ENCODE measurements at places on chromosomes 6 and 20.

DNA sequence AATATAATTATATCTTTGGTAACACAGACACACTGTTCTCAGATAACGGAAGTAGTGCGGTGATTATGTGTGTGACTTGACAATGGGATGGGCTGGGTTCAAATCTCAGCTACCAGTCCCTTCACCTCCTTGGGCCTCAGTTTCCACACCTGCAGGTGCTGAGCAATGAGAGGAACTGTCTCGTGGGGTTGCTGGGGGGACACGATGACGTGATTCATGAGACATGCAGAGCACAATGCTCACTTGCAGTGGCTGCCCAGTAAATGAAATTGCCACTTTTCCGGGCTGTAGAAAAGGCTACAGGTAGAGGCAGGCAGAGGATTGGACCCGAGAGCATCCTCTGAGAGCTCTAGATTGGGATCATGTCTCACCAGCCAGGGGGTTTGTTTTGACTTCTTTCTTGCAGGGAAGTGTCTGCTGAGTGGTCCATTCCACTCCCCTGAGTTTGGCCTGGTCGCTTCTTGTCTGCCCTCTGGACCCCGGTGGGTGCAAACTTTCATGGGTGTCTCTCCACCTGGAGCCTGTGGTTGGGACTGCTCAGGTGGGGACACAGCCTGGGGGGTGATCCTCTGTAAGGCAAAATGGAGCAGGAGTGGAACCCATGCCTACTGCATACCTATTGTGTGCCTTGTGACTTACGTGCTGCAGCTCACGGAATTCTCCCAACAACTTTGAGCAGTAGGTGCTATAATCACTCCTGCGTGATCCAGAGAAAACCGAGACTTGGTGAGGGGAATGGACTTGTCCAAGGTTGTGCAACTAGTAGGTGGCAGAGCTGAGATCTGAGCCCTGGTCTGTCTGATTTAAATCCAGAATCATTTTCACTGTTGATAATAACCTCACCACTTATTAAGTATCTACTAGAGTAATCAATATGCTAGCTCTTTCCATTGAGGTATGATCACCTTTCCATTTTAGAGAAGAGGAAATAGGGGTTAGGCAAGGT is 147.2 kb downstream of the CEBPB start:
- no peaks in the 10 kb centered on the region for H3K36me3 ChIP-seq
- H3K27me3 ChIP-seq, result no peaks in the 10 kb centered on the region
- H3K27ac ChIP-seq, result no peak overlapping the region
- no peak for DNase-seq
- no peak overlapping the region for H3K4me3 ChIP-seq
- peaks cover 7% of the 10 kb centered on the region for H3K4me1 ChIP-seq

- DNase-seq, result peak; percentile 83
- H3K27ac ChIP-seq, result peak overlapping the region; percentile 1
- H3K27me3 ChIP-seq, result no peaks in the 10 kb centered on the region
- no peaks in the 10 kb centered on the region for H3K36me3 ChIP-seq
- H3K4me3 ChIP-seq, result no peak overlapping the region
- H3K4me1 ChIP-seq, result peaks cover 11% of the 10 kb centered on the region
These were observed 6.6 kb downstream of the APOBEC2 start for GRCh38 chr6:41059556-41059955.

- no peaks in the 10 kb centered on the region for H3K27me3 ChIP-seq
- no peak overlapping the region for H3K4me3 ChIP-seq
- H3K27ac ChIP-seq, result no peak overlapping the region
- no peak for DNase-seq
- no peaks in the 10 kb centered on the region for H3K4me1 ChIP-seq
- no peaks in the 10 kb centered on the region for H3K36me3 ChIP-seq
These were observed 130.5 kb upstream of the CNR1 start for GRCh38 chr6:88296694-88297093.

- H3K27ac ChIP-seq, result no peak overlapping the region
- H3K27me3 ChIP-seq, result no peaks in the 10 kb centered on the region
- no peak overlapping the region for H3K4me3 ChIP-seq
- H3K36me3 ChIP-seq, result no peaks in the 10 kb centered on the region
- H3K4me1 ChIP-seq, result no peaks in the 10 kb centered on the region
These were observed 43.6 kb upstream of the SMLR1 start for GRCh38 chr6:130783416-130784107.

- H3K36me3 ChIP-seq, result no peaks in the 10 kb centered on the region
- H3K27me3 ChIP-seq, result no peaks in the 10 kb centered on the region
- no peaks in the 10 kb centered on the region for H3K4me1 ChIP-seq
- no peak overlapping the region for H3K4me3 ChIP-seq
These were observed 57.5 kb downstream of the BFSP1 start for GRCh38 chr20:17473659-17474058.

DNA sequence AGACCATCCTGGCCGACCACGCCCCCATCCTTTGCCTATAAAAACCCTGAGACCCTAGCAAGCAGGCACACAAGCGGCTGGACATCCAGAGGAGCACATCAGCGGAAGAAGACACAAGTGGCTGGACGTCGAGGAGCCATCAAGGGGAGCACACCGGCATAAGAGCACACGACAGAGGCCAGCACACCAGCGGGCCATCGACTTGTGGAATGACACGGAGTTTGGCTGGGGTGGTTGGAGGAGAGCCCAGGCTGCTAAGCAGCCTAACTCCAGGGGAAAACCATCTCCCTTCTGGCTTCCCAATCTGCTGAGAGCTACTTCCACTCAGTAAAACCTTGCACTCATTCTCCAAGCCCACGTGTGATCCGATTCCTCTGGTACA is 44.8 kb upstream of the BCLAF1 start:
- H3K36me3 ChIP-seq, result no peaks in the 10 kb centered on the region
- DNase-seq, result no peak
- no peaks in the 10 kb centered on the region for H3K27me3 ChIP-seq
- H3K27ac ChIP-seq, result no peak overlapping the region
- no peaks in the 10 kb centered on the region for H3K4me1 ChIP-seq

Data from trophoblast cell (in vitro differentiated cells and primary cell).